ENCODE measurements at places on chromosomes 4 and X.

DNA sequence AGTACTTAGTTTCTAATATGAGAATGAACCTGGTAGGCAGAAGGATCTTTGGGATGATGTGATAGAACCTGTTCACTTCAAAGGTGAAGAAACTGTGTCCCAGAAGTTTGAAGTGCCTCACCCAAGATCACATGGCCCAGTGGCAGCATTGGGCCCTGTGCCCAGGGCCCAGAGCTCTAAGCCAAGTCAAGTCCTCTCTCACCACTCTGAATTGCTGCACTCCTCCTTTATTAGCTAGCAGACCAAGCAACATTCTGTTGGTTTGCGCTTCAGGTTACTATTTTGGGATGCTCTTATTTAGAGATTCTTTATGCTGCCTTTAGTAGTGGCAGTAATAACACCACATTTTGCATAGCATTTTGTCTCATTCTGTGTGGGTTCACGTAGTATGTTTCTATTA lies 82.7 kb downstream of the PARM1 start:
- no peak for DNase-seq

DNA sequence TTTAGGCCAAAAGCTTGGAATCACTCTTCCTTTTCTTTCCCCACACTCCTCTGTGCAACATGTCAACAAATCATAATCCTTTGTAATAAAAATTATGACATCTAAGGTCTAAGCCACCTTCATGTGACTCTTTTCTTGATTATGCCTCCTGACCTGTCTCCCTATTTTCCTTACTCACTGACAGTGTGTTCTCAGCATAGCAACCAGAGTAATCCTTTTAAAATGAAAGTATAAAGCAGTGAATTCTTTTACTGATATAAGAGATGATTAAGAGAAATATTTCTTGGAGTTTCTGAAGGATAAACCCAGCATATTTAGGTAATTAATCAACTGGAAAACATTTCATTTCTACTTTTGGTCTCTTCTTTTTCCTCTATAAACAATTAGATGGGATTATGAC lies 44.7 kb downstream of the USO1 start:
- DNase-seq = no peak

GRCh38 chr4:24988776-24989175 lies 42.0 kb downstream of the LGI2 start:
- peak; percentile 70 for DNase-seq

- no peak for DNase-seq
Observed at GRCh38 chrX:18893536-18893935, 90.4 kb downstream of the PHKA2 start.

DNA sequence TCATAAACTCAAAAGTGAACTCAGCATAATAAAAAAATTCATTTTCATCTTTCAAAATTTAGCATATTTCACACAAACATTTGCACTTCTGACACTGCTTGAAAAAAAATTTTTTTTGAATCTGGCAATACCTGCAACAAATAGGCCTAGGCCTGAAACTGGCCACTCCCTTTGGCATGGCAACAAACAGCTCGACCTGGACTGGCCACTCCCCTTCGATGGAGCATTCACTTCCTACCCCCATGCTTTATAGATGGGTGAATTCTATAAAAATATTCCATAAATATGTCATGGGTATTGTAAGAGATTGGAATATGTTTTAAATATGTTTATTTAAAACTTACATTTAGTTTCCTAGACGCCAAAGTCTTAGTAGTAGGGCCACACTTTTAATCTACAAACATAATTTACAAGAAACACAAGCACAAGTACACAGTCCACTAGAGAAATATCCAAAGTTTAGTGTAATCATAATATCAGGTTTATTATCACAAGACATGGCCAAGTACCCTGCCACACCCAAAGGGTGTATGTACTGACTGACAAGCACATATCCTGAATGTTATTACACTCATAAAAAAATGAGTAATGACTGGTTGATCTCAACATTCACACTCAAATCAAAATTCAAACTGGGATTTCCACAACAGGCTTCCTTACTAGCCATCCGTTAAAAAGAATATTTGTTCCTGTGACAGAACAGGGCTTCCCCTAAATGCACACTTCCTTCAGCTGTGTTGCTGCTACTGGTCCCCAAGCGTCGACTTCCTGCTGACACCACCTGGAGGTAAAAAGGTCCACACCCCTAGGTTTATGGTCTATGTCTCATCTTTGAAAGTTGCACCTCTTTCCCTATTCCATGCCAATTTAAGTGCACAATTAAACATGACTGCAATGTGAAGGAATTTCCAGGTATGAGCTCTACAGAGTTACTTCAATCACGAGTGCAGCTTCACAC lies 271.5 kb downstream of the NR3C2 start:
- no peak for DNase-seq

All from inflammatory macrophage (primary cell).